ENCODE measurements at places on chromosomes 6 and 20.
A peak's percentile ranks its signal among the peaks of the same experiment; 100 is the strongest.

DNA sequence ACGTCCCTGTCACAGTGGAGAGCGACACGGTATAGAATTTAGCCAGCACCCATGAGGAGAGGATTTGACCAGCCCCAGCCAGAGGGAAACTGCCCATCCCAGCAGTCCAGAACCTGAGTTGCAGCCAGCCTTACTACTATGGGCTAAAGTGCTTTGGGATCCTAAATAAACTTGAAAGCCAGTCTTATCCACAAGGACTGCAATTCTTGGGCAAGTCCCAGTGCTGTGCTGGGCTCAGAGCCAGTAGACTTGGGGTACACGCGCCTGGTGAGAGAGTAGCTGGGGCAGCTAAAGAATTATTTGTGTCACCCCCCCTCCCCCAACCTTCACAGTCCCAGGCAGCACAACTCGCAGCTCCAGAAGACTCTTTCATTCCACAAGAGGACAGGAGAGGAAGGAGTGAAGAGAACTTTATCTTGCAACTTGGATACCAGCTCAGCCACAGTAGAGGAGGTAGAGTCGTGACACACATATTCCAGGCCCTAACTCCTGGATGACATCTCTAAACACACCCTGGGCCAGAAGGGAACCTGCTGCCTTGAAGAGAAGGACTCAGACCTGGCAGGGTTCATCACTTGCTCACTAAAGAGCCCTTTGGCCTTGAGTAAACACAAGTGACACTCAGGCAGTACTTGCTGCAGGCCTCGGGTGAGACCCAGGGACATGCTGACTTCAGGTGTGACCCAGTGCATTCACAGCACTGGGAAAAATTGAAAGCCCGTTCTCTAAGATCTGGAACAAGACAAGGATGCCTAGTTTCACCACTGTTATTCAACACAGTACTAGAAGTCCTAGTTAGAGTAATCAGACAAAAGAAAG lies 100.3 kb downstream of the REV3L start:
- peak; percentile 10 for DNase-seq

DNA sequence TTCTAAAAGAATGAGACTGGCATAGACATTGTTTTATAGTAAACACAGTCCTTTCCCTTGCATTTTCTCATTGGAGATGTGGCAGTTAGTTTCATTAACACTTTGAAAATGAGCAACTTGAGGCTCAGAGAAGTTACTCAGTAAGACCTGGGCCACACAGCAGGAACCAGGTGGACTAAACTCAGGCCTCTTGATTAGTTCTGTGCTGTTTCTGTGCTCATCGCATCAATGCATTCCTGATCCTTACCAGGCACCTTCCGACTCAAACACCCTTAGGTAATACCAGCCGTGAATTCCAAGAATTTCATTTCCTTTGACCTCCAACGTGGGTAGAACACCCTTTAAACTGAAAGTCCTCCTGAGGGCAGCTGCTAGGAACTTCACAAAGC lies 362.8 kb downstream of the ESR1 start:
- DNase-seq = no peak

- DNase-seq = peak; percentile 93
Measured at GRCh38 chr6:52507557-52508260, 69.2 kb downstream of the TRAM2 start.

- DNase-seq = no peak
Measured at GRCh38 chr6:118752803-118753202, 101.4 kb upstream of the CEP85L start.

- no peak for DNase-seq
Measured at GRCh38 chr20:1144401-1145172, 26.2 kb downstream of the PSMF1 start.

DNA sequence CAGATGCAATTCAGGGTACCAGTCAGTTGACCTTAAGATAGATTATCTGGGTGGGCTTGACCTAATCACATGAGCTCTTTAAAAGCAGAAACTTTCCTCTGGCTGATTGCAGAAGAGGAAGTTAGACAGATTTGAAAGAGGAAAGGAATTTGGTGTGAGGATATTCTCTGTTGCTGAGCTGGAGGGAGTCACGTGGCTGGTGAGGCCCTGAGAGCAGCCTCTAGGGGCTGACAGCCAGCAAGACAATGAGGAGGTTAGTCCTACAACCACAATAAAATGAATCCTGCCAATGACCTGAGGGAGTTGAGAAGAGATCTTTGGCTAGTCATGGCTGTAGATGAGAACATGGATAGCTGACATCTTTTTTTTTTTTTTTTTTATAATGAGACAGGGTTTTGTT lies 87.0 kb upstream of the B3GAT2 start:
- no peak for DNase-seq

- no peak for DNase-seq
Measured at GRCh38 chr6:89409461-89410035, 2.5 kb downstream of the RRAGD start.

DNA sequence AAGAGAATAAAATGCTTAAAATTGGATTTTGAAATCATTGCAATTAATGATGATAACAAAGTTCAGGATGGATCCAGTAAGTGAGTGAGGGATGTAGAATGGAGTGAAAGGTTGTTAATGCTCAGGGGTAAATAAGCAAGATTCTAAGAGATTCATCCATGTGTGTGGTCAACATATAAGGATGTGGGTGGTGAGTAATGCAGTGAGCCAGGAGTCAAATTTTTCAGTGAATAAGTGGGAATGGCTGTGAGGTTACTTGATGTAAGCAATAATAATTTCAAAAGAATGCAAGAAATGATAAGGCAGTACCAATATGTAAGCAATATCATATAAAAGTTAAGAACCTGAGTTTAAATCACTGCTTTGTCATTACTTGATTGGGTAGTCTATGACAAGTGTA lies 207.5 kb upstream of the ADGRB3 start:
- no peak for DNase-seq

GRCh38 chr6:142906945-142907470 lies 38.0 kb downstream of the HIVEP2 start:
- no peak for DNase-seq

DNA sequence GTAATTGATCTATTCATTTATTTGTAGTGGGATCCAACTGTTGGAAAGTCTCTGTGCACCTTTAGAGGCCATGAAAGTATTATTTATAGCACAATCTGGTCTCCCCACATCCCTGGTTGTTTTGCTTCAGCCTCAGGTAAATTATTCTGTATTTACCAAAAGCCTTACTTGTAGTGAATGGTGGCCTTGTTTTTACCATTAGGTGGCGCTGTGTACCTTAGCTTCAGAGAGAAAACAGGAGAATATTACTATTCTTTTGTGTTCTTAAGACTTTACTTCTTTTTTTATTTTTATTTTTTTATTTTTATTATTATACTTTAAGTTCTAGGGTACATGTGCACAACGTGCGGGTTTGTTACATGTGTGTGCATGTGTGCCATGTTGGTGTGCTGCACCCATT lies 23.7 kb downstream of the PEX7 start:
- peak; percentile 82 for DNase-seq

DNA sequence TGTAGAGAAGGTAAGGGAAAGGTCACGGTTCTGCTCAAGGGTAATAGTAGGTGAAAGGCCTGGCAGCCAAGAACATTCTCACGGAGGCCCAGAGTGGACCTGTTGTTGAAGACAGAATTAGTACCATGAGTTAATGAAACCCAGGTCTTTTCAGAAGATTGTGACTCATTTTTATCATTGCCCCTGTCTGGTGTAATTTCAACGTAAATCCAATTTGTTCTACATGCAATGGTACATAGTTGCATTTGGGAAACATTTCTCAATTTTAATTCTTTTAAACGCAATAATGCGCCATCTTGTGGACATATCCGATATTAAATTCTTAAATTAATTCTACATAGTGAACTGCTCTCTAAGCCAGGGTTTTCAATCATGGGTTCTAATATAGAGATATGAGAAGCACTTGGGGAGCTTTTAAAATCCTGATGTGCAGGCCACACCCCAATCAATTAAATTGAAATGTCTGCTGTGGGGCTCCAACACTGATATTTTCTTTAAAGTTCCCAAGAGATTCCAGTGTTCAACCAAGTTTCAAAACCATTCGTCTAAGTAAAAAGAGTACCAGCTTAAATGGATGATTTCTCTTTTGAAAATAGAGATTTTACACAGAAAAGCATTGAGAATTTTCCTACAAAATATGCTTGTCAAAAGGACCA lies 257.4 kb downstream of the PLCB1 start:
- DNase-seq = peak; percentile 88

DNA sequence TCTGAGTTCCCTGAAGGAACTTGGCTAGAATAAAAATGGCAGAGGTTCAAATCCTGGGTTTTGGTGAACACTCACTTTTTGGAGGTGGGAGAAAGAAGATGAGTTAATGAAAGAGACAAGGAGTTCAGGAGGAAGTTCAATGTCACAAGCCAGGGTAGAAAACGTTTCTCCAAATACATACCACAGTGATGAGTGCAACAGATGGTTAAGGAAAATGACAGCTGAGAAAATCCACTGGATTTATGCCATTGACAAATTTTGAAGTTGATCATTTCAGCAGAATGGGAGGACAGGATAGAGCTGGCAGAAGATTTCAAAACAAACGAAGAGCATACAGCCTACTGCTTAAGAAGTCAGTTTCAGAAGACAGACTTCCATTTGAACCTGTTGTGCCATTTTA lies 122.7 kb downstream of the GFRAL start:
- DNase-seq = no peak

GRCh38 chr6:63790334-63790733 lies 154.7 kb downstream of the PHF3 start:
- no peak for DNase-seq

DNA sequence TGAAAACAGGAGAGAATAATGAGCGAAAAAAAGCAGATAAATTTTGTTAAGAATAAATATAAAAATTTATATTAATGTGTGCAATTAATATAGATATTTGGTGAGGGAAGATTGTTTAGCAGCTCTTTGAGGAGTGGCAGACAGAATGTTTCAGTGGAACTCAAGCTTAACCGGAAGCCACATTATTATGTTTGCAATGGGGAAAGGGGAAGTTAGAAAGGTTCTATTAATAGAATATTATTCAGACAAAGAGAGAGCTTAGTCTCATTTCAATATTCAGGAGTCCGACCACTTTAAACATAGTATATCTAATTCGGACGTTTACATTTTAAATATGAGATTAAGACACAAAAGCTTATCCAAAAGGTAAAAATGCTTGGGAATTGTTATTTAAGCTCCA lies 81.6 kb upstream of the KHDRBS2 start:
- DNase-seq = no peak

DNA sequence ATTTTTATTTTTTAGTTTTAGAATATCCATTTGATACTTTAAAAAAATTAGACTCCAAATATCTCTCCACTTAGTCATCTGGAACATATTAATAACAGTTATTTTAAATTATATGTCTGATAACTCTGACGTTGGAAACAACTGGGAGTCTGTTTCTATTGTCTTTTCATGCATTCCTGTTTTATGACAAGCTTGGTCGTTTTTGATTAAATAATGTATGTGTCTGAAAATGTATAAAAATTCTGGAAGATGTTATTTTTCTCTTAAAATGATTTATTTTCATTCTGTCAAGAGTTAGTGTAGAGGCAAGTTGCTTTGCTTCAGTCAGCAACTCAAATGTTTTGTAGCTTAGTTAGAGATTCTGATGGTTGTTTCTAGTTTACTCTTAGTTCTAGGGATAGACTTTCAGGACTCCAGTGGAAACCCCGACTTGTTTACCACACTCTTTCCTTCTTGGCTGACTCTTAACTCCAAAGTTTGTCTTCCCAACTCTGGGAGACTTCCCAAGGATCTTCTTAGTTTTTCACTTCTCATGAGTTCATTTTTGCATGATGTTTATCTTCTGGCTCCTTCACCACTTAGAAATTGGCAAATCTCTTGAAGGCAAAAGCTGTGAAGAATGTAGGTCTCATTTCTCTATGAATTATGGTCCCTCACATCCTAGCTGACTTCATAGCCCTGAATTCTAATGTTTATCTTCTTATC lies 190.9 kb downstream of the LAMA2 start:
- peak; percentile 91 for DNase-seq

DNA sequence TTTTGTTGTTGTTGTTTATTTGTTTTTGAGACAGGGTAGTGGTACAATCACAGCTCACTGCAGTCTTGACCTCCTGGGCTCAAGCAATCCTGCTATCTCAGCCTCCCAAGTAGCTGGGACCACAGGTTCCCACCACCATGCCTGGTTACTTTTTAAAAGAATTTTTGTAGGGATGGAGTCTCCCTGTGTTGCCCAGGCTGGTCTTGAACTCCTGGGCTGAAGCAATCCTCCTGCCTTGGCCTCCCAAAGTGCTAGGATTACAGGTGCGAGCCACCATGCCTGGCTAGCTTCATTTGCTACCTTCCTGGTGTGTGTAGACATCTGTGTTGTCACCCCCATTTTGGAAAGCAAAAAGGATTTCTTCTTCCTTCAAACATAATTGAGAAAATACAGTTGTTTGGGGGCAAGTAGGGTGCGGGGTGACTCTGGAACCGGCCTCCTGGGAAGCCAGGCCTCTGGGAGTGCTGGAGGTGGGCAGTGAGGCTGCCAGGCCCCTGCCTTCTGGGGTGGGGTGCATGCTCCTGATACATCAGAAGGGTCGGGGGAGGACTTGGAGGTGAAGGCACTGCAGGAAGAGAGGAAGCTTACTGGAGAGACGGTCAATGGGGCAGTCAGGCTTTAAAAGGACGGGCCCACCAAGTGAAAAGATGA lies 28.4 kb downstream of the SYNJ2 start:
- DNase-seq = no peak

DNA sequence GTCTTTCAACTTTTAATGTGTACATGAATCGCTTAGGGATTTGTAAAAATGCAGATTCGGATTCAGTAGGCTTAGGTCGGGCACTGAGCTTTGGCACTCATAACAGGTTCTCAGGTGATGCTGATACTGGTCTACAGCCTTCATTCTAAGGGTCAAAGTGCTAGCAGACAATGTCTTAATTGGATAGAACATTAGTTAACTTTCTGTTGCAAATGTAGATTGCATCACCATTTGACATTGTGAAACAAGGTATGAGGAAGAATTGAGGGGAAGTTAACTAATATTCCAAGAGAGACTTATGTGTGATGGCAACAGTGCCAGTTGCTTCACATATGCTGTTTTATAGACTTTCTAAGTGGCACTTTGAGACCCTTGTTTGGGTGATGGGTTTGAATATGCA lies 86.9 kb downstream of the MLIP start:
- DNase-seq = no peak

DNA sequence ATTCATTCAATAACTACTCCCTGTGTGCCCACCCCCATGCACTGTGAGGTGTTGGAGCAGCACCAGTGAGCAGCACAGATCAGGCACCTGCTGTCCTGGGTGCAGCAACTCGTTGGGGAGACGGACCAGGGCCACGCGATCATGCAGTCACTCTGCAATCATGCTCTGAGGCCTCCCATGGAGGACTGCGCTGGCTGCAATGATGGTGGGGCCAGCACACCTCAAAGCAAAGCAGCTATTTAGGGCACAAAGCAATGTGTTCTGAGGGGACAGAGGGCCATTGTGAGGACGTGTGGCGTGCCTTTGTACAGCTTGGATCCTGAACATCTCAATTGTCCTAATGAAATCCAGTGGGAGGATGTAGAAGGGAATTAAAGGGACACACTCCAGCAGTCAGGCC lies 41.0 kb upstream of the MPC1 start:
- no peak for DNase-seq

- peak; percentile 81 for DNase-seq
Measured at GRCh38 chr6:77292564-77293546, 170.4 kb downstream of the HTR1B start.

Measured in fibroblast of the aortic adventitia (primary cell).